Stimulated activated CD8-positive, alpha-beta memory T cell treated with anti-CD3 and anti-CD28 coated beads, Interleukin-4, amount 100 ng/mL, for 4 hours (primary cell): ENCODE measurements at places on chromosomes 2 and 18.

DNA sequence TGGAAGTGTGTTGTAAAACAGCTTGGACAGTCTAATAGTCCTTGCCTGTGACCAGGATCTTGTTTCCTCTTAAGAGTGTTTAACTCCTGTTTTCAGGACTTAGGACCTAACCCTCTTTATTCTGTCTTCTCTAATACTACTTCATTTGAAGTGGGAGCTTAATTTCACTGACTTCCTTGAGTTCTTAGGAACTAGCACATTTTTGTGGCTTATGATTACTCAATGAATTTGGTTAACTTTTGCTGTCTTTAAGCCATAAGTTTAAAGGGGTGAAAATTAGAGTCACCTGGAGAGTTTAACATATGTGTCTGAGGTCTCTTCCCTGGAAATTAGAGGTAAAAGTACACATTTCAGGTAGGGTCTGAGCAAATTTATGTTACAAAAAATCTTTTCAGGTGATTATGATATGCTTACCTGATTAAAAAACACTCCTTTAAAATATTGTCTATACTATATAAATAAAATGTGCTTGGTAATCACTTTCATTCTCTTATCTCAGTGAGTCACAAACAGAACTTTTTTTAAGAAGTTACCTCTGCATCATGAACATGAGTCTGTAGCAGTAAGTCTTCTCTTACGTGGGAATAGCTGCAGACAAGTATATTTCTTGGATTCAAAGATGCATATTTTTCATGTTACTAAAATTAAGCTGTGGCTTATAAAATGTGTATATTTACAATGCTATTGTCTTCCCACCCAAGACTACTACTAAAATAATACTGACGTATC is 52.7 kb downstream of the ATP9B start:
- no peak for DNase-seq

- no peak for DNase-seq
Measured at GRCh38 chr2:226526716-226527115, 272.9 kb downstream of the IRS1 start.

DNA sequence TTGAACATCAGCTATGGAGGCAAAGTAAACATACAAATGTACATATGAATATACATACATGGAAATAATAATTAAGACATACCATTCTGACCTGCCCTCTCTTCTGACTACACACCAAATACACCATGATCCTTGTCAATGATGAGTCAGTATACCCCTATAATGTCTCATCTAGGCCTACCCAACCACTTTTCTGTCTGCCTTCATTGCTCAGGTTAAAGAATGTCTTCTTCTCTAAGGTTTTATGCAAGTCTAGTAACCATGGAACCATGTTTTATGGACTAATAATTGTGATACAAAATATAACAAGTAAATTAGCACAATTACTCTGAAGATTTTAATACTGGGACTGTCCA is 128.7 kb downstream of the NCKAP5 start:
- DNase-seq = no peak

- DNase-seq = no peak
Measured at GRCh38 chr2:40165509-40165844, 286.4 kb downstream of the SLC8A1 start.

DNA sequence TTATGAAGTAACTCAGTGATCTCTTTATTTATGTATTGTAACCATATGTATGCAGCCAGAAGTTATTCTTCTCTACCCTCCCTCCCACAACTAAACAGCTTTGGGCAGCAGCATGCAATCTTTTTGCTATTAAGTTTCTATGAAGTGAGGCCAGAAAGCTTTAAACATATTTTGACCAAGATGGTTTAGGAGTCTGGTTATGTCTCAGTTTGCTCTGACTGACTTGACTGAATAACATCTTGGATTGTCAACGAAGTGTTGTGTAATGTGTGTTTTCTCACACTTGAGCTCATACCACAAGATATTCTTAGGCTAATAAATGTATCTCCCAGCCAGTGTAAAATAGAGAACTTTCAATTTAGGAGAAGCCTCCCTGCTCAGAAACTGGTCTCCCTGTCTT is 104.3 kb downstream of the TTC27 start:
- no peak for DNase-seq

DNA sequence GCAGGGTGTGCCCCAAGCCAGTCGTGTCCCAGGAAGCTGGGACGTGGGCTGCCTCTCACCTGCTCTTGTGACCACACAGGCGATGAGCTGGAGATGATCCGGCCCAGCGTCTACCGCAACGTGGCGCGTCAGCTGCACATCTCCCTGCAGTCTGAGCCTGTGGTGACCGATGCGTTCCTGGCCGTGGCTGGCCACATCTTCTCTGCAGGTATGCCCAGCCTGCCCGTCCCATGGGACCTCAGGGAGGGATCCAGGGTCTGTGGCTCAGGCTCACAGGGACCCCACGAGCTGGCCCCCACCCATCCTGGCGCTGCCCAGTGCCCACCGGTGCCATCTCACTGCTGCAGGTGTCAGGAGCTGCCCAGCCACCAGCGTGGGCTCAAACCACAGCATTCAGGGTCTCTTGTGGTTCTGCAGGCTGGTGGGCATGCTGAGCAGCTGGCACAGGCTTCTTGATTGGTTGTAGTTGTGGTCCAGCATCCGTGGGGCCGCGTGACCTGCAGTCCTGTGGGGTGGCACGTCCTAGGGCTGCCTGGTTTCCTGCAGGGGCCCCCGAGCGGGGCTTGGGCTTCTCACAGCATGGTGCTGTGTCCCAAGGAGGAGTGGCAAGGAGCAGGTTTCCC is 3.8 kb downstream of the BOK start:
- no peak for DNase-seq

DNA sequence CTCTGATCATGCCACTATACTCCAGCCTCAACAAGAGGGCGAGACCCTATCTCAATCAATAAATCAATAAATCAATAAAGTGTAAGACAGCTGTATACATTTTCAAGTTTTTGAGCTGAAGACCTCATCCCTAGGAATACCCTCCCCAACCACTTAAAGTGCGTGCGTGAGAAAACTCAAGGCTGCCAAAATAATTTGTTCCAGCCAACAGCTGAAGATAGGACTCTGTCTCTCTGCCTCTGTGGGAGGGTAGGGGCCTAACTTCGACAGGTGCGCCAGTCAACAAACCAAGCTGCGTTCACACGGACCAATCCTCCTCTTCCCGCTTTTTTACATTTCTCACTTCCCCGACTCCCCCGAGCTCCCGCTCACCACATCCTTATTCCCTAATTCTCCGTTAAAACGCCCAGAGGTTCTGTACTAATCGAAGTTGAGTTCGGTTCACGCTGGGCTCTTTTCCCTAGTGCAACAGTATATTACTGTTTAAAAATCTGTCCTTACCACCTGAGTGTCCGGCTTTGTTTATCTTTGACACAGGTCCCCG is 618 bp downstream of the POLR2D start:
- DNase-seq = no peak

DNA sequence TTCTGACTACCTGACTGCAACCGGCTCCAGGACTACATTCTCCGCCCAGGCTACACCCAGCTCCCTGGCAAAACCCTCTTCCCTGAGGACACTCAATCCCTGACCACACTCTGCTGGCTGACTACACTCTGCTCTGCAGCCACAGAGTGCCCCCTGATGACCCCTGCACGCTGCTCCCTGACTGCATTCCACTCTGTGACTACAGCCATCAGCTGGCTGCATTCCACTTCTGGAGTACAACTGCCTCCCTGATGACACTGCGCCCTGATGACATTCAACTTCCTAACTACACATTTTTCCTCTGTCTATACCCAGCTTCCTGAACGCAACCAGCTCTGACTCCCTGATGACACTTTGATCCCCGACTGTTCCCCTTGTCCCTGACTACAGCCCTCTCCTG is 71.3 kb upstream of the NRXN1 start:
- DNase-seq = no peak

GRCh38 chr2:177445200-177445599 is 52.6 kb downstream of the AGPS start:
- DNase-seq = no peak

- no peak for DNase-seq
Measured at GRCh38 chr2:152432206-152432653, 97.3 kb downstream of the FMNL2 start.

- DNase-seq = no peak
Measured at GRCh38 chr2:29073933-29074332, 390 bp downstream of the PCARE start.

DNA sequence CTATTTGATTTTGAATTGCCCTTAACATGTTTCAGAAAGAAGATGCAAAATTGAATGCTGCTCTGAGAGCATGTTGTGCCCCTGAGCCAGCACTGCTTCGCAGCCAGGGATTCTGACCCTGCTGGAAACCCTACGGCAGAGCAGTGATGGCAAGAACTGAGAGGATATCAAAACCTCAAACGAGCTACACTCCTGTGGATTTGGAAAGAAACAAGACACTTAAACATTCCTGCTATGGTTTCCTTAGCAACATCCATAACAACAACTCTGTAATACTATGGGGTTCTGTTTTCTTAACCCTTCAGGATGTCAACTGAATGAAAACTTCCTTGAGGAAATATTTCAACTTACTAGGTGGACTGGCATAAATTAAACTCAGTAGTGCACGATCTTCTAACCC is 649.1 kb downstream of the NYAP2 start:
- DNase-seq = no peak

GRCh38 chr18:49812286-49813068 is 856 bp downstream of the ACAA2 start:
- no peak for DNase-seq

- DNase-seq = peak; percentile 61
Measured at GRCh38 chr2:43218702-43219382, 7.6 kb downstream of the ZFP36L2 start.

DNA sequence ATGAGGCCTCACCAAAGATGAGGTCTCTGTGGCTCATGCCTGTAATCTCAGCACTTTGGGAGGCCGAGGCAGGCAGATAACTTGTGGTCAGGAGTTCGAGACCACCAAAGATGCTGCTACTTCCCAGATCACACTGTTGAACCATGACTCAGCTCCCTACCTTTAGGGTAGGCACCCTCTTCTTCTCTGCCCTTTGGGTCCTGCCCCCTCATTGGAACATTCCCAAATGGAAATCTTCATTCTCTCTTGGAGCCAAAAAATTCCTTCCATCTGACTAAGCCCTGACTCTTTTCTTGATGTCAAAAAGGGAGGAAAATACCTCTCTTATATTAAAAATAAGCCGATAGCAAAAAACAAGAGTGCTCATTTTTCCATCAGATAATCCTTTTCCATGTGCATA is 183.5 kb downstream of the PAX3 start:
- DNase-seq = no peak

- no peak for DNase-seq
Measured at GRCh38 chr2:95001051-95001562, 24.4 kb upstream of the MAL start.

DNA sequence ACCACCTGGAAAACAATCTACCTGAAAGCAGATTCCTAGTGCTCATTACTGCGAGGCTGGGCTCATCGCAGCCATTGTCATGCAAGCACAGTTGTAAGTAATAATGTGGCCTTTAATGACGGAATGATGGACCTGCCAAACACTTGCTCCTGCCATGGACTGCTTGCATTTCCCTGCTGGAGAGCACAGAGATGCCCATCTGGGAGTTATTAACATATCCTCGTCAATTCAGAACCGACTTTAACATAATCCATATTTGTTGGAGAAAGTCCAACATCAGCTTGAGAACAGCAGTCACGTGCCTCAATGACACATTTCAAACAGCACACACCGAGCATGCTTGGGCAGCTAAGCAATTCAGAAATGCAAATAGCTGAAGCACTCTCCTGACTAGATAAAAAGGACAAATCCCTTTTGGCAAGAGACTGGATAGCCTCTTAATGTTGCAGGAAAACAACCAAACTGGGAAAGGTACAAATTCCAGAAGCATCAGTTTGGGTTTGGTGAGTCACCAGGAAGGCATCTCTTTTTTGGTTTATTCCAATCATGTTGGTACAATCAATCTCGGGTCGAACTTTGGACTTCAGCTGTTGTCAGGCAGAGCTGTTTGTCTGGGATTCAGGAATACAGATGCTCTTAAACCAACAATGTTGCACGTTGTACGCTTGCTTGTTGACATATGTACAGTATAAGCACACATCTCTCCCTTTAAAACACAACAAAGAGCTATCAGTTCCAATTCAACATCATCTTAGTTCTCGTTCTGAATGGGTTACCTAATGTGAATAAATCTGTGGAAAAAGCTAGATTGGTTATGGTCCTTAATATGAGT is 395.8 kb downstream of the LNPK start:
- no peak for DNase-seq

DNA sequence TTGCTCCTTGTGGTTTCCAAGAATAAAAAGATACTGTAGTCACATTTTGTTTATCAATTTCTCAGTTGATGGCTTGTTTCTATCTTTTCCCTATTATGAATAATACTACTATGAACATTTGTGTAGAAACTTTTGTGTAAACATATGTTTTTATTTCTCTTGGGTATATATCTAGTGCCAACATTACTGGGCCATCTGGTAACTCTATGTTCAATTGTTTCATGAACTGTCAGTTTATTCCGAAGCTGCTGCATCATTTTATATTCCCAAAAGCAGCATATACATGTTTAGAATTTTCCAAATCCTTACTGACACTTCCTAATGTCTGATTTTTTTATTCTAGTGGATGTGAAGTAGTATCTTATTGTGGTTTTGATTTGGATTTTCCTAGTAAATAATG is 737.6 kb upstream of the TMEFF2 start:
- DNase-seq = no peak

- DNase-seq = no peak
Measured at GRCh38 chr2:27723372-27724144, 48.0 kb upstream of the MRPL33 start.

GRCh38 chr2:37637190-37637860 is 34.1 kb downstream of the CDC42EP3 start:
- no peak for DNase-seq

GRCh38 chr2:124122340-124122739 is 97.3 kb downstream of the CNTNAP5 start:
- no peak for DNase-seq

- DNase-seq = no peak
Measured at GRCh38 chr18:29711932-29712331, 1330.6 kb downstream of the DSC3 start.

- no peak for DNase-seq
Measured at GRCh38 chr2:41326851-41327250, 721.0 kb upstream of the PKDCC start.

DNA sequence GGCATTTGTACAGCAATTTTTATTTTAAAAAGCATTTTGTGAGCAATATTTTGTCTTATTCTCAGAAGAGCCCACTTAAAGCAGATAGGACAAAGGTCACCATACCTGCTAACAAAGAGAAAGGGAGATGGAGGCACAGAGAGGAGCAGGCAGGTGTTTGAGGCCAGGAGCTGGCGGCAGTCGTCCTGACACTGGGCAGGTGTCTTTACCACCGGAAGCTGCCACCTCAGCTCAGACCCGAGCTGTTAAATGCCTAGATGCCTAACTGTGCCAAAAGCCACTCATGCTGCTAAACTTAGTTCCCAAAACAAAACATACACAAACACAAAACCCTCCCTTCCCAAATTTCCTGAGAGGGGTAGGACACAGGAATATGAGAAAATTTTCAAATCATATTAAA is 120.9 kb downstream of the CNTNAP5 start:
- DNase-seq = no peak

- no peak for DNase-seq
Measured at GRCh38 chr2:60306267-60306861, 247.1 kb downstream of the BCL11A start.

GRCh38 chr18:45860971-45861370 is 35.5 kb downstream of the SIGLEC15 start:
- DNase-seq = no peak
